ENCODE measurements at places on chromosomes 2 and 18.

DNA sequence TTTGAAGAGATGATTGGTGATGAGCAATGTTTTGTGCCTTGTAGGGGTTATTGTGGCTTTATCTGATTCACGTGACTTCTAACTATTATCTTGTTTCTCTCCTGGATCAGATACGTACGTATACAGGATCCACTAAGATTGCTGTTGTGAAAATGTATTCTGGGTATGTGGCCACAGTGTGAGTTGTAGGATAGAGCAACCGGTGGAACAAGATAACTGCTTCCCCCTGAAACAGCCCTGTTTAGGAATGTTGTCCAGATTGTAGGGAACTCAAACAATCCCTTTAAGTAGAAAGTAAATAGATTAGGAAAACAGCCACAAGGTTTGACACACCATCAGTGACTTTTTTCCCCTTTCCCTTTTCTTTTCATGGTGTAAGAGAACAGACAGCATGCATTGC, 22.3 kb upstream of the MBOAT2 start:
- DNase-seq = no peak

DNA sequence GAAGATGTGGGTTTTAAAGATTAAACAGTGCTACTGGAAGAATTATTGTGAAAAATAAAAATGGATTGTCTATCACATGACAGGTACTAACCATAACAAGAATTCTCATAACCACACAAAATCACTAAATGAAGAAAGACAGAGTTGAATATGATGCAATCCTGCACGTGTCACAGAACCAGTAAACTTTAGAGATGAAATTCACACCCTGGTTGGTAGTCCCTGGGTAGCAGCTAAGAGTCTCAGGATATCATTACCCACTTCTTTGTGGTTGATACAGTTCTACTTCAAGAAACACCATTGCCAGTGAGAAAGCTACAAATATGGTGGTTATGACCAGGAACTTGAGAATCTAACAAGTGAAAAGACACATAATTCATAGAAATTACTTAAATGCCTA, 450.2 kb downstream of the ERBB4 start:
- DNase-seq = no peak

DNA sequence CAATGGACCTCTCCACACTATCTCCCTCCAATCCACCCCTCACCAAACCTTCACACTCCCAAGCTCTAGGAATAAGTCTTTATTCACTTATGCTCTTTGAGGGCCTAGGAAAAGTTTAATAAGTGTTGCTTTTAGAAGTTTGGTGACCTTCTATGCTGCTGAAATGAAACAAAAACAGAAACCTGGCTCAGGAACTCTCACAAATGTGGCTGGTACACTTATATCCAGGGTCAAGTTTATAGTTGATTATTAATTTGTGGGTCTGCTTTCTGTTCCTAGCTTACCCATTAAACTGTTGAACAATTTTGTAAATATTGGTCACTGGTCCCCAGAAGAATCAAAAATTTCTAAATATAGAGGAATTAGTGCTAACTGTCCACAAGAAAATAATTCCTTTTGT, 14.2 kb upstream of the ANKRD44 start:
- no peak for DNase-seq

GRCh38 chr2:90209806-90210205, 1518.3 kb downstream of the RPIA start:
- no peak for DNase-seq

DNA sequence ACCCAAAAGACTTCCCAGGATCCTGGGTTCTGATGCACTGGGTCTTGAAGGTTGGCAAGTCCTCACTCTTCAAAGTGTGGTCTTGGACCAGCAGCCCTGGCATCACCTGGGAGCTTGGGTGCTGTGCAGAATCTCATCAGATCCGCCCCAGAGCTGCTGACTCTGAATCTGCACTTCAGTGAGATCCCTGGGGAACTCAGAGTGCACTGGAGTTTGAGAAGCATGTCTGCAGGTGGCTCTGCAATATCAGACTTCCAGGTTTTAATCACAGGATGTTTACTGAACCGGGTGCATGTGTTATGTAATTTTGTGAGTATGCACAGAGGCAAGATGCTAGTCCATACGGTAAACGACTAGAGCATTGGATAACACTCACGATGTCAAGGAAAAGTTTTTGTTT, 58.0 kb upstream of the BOD1L2 start:
- DNase-seq = no peak
